ENCODE measurements at places on chromosomes 6 and 20.

- DNase-seq = peak; percentile 52
Observed at GRCh38 chr20:57708694-57709673, 831 bp downstream of the PMEPA1 start.

- no peak for DNase-seq
Observed at GRCh38 chr20:34437330-34437986, 74.4 kb downstream of the ITCH start.

DNA sequence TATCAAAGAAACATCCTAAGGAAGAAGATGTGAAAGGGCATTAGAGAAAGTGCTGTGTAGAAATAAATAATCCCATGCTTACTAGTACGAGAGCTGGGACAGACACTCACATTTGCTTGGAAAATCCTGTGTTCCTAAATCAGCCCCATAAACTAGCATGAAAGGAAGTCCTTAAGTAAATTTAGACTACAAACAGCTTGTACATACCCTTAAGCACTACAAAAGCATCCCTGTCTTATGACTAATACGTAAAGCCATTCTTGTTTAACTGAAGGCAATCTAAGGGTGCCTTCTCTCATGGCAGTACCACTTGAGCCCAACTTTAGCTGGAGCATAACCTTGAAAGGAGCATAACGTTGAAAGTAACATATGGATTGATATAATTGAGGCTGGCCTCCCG lies 15.4 kb upstream of the FOXQ1 start:
- DNase-seq = no peak

GRCh38 chr6:156337801-156338200 lies 439.4 kb upstream of the ARID1B start:
- DNase-seq = peak; percentile 55

DNA sequence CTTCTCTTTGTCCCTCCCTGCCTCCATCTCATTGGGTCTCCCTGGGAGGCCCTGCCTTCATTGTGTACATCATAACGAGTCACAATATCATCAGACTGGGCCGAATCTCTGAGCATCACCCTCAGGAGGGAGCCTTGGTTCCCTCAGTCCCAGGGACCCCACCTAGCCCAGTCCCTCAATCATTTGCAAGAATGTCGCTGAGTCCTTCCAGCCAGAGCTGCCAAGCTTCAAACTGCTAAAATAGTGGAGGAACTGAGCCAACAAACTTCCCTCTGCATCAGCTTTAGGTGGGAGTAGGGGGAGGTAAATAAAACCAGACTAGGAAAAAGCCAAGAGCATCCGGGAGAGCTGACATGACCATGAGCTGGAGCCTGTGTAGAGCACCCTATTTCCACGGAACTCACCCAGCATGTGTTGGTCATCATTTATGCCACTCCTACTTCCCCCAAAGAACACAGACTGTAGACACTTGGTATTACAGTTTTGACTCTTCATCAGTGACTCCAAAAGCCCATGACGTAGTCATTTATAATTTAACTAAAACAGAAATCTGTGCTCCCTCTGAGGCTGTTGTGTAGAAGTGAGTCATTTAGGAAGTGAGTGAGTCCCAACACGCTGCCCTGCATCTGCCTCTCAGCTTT lies 28.8 kb upstream of the IL17A start:
- no peak for DNase-seq

DNA sequence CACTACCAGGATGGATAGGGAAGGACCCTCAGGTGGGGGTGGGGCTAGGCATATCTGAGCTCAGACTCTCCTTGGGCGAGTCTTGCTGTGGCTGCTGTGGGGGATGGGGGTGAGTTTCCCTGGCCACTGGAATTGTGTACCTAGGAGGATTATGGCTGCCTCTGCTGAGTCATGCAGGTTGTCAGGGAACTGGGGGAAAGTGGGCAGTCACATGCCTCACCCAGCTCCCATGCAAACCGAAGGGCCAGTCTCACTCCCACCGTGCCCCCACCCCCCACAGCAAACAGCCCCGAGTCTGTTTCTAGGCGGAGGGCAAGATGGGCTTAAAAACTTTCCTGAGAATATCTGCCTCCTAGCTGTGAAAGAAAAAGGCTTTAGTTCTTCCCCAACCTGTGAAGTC lies 210.3 kb upstream of the FERMT1 start:
- no peak for DNase-seq

DNA sequence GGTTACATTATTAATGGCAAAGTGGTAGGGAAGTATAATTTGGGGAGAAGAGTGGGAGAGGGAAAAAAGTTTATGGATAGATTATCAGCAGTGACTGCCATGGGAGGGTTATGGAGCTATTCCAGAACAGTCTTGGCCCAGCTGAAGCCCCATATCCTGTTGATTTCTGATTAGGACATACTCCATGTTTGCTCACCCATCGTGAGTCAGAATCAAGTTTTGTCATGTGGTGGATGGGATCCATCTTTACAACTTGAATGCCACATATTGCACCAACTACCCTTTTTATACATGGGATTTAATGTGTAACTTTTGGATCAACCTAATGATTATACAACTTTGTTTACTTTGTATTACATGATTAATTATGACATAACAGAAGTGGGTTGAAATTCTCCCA lies 217.0 kb downstream of the HAO1 start:
- DNase-seq = no peak

DNA sequence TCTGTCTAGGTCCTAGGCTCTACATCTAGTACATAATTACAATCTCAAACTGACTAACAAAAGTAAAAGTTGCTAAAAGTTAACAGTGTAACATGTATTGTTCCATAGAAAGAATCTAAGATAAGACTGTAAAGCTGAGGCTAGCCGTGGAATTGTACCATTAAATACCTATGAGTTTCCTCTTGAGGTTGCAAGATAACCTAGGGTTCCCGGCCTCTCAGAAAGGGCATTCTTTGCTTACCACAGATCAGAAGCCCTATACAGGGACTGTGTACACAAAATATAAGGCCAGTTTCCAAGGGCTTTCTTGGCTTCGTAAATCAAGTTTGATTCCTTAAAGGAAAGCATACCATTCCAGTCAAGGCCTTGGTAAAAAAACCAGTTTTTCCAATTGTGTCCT lies 11.5 kb upstream of the SLC52A3 start:
- no peak for DNase-seq

GRCh38 chr6:35025232-35026188 lies 115.6 kb downstream of the TCP11 start:
- peak; percentile 29 for DNase-seq

- DNase-seq = no peak
Observed at GRCh38 chr6:82484001-82484400, 120.4 kb downstream of the TPBG start.

DNA sequence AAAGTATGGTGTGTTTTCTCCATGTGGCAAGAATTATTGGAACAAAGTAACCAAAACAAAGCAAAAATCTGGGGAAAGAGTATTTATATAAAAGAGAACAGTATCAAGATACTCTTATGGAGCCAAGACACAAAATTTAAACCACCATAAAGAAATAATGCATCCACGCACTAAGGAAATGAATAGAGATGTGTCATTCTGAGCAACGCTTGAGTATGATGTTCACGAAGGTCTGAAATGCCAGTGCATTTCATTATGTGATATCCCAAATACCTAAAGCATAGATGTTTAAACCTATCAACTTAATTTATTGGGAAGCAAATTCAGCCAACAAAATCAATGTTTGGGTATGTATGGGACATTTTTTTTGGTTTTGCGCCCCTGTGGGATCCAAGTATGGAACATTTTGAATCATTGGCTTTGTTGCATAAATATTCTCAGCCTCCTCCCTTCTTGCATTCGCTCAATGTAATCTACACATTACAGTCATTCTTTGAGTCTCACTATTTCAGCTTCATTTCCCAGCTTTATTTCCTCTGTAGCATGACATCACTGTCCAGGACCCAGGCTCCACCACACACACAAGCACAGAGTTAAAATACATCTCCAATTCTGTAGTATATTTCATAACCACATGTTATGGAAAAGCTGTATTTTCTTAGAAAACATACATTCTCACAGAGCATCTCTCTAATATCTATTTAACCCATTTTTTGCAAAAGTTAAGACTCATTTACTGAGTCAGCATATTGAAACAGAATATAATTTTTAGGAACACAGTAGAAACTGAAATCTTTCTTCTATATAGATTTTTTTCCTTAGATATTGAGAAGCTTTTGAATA lies 11.6 kb upstream of the MOXD1 start:
- no peak for DNase-seq

DNA sequence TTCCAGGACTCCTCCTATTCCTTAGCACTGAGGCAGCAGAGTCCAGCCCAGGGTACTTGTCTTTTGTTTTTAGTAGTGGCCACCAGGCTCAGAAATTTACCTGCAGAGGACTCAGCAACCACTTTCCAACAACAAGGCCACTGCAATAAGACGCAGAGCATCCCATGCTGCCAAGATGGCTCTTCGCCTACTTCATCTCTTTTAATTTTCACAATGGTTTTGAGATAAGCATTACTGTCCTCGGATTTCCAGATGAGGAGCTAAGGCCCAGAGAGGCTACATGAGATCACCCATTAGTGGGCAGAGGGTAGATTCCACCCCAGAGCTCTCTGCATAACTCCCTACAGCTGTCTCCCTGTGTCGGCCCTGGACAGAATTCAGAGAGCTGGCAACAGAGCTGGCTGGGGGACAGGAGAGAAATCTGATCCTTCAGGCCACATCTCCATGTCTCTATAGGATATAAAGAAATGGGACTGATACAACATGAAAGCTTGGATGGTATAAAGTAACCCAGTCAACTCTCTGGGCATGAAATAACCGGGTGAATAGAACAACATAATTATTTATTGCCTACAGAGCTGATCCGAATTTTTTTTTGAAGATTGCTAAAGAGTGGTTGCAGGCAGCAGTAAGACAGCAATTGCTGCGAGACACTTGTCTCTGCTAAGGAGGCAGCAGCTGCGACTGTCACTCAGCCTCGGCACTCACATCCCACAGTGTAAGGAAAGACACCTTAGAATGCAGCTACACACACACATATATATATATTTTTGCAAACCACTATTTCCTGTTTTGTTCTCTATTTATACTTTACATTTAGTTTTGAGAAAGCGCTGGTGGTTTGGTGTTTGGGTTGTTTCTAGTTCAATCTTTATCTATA lies 37.2 kb downstream of the SCML4 start:
- no peak for DNase-seq

- peak; percentile 75 for DNase-seq
Observed at GRCh38 chr6:42781796-42782688, at the start of gene BICRAL. TSS of gene BICRAL (plus strand) at chr6:42782052. CDS start at chr6:42822023, 39,971 bp downstream.

DNA sequence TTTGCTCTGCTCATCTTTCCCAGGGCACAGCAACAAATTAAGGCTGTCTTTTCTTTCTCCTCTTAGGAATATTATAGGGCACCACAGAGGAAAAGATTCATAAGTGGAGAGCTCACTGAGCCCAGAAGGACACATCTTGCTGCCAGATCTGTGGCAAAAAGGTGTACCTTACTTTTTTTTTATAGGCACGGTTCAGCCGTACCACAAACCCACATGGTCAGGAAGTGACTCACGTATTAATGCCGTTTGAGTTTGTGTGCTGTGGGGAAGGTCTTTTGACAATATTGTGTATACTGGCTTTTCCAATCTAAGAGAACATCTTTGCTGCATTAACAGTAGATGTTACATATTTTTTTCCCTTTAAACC lies 28.4 kb downstream of the PAQR8 start:
- no peak for DNase-seq

GRCh38 chr6:106572875-106573585 lies 56.3 kb downstream of the RTN4IP1 start:
- DNase-seq = peak; percentile 87

DNA sequence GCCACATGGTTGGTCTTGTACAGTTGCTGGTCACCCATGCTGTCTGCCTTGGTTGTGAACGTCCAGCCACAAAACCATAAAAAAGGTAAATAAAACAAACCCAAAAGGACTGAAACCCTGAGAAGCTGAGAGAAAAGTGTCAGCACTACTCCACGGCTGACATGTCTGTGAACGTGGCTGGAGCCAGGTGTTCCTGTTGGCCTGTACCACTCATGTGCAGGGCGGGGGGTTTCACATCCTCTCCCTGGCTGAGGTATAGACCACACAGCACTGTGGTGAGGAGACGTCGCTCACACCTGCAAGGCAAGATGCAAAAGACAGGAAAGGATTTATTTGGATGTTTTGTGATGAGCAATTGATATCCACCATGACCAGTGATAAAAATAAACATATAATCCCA lies 51.9 kb upstream of the MRPS10 start:
- no peak for DNase-seq

DNA sequence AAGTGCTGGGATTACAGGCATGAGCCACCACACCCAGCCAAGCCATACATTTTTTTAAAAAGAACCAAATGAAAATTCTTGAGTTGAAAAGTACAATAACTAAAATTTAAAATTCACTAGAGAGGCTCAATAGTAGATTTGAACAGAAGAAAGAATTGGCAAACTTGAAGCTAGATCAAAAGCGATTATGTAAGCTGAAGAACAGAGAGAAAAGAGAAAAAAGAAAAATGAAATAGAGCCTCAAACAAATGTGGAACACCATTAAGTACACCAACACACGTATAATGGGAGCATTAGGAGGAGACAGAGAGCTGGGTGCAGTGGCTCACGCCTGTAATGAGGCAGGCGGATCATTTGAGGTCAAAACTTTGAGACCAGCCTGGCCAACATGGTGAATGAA lies 31.0 kb downstream of the ERGIC3 start:
- DNase-seq = no peak

GRCh38 chr6:157079771-157080170 lies 243.5 kb downstream of the TMEM242 start:
- DNase-seq = no peak

- DNase-seq = no peak
Observed at GRCh38 chr6:52496631-52497030, 76.5 kb downstream of the EFHC1 start.

GRCh38 chr6:1554141-1554475 lies 55.6 kb upstream of the FOXC1 start:
- DNase-seq = peak; percentile 2

DNA sequence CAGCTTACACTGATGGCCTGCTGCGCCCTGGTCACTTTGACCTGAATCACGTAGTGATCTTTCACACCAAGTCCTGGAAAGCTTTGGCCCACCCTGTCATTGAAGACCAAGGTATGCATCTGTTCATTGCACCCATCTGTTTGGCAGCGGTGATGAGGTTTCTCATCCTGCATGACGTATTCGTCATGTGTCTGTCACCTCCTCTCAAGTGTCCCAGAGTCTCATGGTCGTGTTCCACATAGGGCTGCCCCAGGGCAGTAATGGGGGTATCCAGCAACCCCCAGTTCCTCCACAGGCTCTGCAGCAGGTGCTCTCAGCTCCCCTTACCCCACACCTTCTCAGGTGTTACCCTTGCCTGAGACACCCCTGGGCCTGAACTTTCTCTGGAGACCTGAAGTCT lies 104.1 kb downstream of the SYNDIG1 start:
- no peak for DNase-seq

- DNase-seq = no peak
Observed at GRCh38 chr20:1993986-1994385, at the start of gene PDYN. TSS of gene PDYN (minus strand) at chr20:1994058. CDS start at chr20:1983084, 10,974 bp downstream.

DNA sequence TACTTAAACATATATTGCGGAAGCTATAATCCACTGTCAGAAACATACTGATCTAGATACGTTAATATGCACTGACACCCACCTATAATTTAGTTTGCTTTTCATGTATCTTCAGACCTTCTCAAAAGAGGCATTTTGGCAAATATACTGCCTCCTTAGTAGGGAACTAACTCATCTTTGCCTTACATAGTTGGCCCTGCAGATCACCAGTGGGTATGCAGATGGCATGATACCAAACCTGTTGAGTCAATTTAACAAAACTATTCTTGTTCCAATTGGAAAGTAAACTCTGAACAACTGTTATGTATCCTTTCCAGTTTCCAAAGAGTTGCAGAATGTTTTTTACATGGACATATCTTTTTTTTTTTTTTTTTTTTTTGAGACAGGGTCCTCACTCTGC lies 35.6 kb upstream of the TBC1D20 start:
- DNase-seq = no peak

GRCh38 chr6:129102741-129103140 lies 219.8 kb downstream of the LAMA2 start:
- no peak for DNase-seq

Data from suppressor macrophage (primary cell).